ENCODE measurements at places on chromosomes 4 and X.

GRCh38 chrX:13775837-13776236 lies 41.1 kb downstream of the GPM6B start:
- no peak for DNase-seq

DNA sequence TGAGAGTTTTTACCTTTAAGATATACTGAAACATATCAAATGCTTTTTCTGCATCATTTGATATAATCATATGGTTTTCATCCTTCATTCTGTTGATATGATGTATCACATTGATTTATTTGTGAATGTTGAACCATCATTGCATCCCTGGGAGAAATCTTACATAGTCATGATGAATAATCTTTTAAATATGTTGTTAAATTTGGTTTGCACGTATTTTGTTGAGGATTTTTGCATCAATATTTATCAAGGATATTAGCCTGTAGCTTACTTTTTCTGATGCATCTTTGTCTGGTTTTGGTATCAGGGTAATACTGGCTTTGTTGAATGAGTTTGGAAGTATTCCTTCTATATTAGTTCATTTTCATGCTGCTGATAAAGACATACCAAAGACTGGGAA lies 541.4 kb downstream of the TLL1 start:
- DNase-seq: no peak

DNA sequence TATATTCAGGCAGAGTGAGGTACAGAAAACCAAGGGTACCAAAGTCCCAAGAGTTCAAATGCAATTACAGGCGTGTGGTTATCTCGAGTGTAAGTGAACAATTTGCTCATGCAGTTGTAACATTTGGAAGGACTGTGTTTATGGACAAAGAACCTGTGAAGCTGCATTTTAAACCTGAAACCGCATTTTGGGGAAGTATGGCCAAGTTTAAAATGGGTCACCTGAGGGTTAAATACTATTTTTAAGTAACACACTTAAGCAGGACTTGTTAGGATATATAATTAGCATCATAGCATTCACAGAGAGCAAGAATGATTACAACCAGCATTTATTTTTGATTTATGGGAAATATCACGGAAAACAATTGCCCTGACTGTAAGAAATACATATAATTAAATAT lies 79.1 kb upstream of the LCORL start:
- DNase-seq: no peak

- DNase-seq: no peak
Observed at GRCh38 chr4:107774681-107775080, 50.1 kb upstream of the SGMS2 start.

- peak; percentile 9 for DNase-seq
Observed at GRCh38 chrX:73214426-73215094, at the start of gene NAP1L2. TSS of gene NAP1L2 (minus strand) at chrX:73214851. CDS start at chrX:73214492, 359 bp downstream.

GRCh38 chrX:10756441-10756840 lies 136.1 kb upstream of the MID1 start:
- no peak for DNase-seq

DNA sequence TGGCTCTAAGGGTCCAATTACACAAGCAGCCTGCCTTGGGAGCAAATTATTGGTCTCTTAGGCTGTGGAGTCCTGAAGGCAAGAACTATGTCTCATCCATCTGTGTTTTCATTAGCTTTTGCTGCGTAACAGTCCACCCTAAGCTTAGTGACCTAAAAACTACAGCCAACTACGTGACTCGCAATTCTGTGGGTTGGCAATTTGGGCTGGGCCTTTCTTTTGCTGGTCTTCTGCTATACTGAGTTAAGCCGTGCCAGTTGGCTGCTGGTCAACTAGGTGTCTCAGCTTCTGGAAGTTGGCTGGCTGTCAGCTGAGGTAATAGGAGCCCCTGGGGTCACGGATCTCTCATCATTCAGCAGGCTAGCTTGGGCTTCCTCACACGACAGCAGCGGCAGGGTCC lies 205.6 kb upstream of the S100G start:
- DNase-seq: no peak

GRCh38 chr4:93157986-93158385 lies 670.6 kb upstream of the ATOH1 start:
- DNase-seq: no peak

DNA sequence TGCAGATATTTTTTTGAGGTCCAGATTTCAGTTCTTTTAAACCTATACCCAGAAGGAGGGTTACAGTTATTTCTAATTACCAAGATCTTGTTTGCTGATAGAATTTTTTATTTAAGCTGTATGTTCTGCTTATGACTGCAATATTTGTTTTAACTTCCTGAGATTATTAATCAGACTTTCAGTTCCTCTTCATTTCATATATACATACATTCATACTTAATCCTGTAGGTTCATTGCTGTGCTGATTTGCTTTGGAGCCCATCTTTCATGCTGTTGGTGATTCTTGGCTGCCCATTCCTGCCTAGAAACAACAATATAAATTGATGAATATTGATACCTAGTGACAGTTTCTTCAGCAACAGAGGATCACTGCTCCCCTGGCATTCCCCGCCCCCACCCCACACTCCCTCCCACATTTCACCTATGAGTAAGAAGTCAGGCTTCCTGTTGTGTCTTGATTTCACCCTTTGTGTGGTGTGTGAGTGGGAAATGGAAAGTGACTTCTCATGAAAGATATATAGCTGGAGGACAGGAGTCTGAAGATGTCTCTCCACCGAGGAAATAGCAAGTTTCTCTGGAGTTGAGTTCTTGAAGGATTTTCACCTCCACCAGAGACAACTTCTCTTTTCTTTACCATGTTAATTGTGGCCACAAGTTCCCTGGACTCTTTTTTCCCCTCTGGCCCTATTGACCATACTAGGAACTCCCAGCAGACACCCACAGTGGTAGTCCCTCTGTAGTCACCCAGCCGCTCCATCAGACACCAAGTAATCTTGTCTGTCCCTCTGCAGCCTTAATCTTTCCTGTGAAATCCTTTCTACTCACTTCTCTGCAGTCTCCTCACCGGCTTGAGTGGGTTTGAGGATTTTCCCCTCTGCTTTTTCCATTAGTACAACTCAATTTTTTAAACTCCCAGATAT lies 118.4 kb downstream of the ASB9 start:
- no peak for DNase-seq

DNA sequence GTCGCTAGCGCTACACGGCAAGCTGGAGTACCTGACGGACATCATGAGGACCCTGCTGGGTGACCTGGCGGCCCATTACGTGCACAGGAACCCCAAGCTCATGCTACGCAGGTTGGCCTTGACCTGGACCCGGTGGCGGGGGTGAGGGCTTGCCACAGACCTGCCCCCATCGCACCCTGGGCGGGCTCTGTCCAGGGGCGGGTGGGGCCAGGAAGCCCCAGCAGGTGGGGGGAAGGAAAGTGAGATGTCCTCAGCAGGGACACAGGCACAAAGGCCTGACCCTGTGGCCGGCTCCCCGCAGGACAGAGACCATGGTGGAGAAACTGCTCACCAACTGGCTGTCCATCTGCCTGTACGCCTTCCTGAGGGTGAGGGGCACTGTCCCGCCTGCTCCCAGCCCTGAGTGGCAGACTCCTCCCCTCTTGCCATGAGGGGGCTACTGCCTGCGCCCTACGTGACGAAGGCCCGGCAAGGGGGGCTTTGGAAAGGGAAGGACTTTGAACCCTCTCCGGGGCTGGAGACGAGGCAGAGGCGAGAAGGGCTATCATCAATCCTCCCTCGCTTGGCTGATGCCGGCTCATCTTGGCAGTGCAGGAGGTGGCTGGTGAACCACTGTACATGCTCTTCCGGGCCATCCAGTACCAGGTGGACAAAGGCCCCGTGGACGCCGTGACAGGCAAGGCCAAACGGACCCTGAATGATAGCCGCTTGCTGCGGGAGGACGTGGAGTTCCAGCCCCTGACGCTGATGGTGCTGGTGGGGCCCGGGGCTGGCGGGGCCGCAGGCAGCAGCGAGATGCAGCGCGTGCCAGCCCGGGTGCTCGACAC lies 5.3 kb upstream of the SRPK3 start:
- no peak for DNase-seq

DNA sequence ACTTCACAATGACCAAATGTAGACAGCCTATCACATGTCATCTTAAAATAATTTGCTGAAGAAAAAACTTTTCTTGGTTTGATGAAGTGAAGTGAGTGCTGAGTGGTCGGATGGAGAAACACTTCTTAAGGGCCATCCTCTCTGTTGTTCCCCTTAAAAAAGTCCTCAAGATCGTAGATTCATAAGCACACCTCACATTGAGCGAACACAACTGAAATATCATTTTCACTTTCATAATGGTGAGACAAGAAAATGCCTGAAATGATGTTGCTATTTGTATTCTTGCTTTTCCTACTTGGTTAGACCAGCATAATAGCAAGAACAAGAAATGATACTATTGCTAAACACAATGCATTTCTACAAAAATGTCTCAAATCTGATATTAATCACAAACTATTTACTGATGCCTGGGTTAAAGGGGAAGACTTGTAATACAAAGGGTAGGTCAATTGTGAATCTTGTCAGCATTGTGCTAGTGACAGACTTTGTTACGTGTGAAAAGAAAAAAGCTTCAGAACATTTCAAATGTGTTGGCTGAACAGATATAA lies 305.6 kb upstream of the NR3C2 start:
- no peak for DNase-seq

GRCh38 chrX:39910651-39911050 lies 187.1 kb downstream of the BCOR start:
- peak; percentile 40 for DNase-seq

DNA sequence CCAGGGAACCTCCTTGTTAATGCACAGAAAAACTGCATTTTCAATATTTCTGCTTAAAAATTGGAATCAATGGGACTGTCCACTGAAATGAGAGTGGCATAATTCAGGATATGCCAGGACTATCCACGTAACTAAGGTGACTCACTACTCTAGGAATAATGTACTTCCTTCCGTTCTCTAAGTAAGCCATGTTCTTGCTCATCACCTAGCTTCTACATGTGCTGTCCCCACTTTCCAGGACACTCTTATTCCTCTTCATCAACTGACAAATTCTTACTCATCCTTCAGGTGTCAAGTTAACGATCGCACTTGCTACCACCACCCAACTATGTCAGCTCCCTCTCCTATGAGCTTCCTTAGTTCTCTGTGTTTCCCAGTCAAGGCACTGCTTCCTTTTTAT lies 342.8 kb upstream of the F9 start:
- no peak for DNase-seq

GRCh38 chr4:7206911-7207567 lies 14.7 kb downstream of the SORCS2 start:
- peak; percentile 66 for DNase-seq

DNA sequence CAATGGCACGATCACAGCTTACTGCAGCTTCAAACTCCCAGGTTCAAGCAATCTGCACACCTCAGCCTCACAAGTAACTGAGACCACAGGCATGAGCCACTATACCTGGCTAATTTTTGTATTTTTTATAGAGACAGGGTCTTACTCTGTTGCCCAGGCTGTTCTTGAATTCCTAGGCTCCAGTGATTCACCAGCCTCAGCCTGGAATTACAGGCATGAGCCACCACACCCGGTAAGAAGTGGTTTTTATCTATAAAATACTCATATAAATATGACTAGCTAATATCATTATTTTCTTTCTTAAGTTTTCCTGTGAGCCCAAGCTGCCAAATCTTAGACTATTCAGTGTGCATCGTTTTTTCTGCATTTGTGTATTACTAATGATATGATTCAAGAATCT lies 4.4 kb downstream of the SCFD2 start:
- DNase-seq: no peak

DNA sequence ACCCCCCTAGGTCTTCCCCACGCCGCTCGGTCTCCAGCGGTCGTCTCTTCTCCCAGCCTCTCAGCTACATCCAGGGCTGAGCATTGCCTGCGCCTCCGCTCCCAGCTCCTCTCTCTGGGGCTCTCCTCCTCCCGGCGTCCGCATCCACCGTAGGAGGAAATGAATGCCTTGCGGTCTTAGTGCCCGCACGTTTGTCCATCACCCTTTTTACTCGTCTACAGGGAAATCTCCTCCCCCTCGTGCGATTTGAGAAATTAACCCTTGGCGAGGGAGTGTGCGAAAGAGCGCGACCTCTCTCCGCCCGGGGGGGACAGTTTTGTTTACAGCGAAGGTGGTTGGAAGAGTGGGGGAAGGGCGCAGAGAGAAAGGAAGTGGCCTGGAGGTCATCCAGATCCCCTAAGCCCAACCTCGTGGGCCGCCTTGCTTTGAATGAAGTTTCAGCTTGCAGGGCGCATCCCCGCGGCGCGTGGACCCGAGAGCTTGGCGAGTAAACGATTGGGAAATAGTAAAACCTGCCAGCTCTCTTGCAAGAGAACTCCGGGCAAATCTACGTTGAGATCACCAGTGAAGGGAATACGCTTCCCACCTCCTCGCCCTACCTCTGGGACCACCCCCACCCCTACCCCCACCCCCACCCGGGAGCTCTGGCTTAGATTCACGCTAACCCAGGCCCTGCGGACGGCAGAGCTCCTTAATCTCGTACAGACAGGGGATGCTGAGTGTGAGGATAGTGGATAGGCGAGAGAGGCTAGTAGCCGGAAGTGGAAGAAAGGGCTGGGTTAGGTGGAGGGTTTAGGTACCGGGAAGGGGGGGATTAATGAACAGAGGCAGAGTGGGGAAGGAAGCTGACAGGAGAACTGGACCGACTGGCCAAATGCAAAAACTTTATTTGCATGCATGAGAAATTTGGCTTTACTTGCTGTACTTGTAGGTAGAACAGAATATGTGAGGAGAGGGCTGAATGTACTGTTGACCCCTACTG lies at the start of gene ELOVL6:
Gene ELOVL6, minus strand, starts transcription at position 181 of the 982 bp plus-strand sequence. CDS start 280 bp downstream, outside the sequence.
- peak; percentile 76 for DNase-seq

- no peak for DNase-seq
Observed at GRCh38 chr4:99131378-99131777, 12.7 kb downstream of the ADH4 start.

DNA sequence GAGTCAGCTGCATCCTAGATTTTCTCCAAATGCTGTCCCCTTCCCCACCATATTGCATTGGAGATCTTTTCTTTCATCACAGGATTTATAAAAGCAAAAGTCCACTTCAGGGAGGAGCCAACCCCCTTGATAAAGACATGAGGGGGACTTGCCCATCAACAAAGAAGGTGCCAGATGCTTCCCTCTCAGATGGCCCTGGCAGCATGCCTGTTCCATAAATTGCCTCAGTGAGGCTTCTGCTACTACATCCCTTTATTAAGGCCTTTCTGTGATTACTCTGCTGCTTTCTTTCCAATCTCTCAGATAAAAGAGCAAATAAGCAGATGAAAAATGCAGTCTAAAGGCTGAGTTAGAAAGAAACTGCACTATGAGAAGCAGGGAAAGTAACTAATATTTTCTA lies 511.6 kb downstream of the PACRGL start:
- DNase-seq: no peak

- no peak for DNase-seq
Observed at GRCh38 chr4:1604181-1604705, 79.9 kb downstream of the FAM53A start.

- DNase-seq: no peak
Observed at GRCh38 chrX:38382663-38383062, 30.3 kb downstream of the OTC start.

DNA sequence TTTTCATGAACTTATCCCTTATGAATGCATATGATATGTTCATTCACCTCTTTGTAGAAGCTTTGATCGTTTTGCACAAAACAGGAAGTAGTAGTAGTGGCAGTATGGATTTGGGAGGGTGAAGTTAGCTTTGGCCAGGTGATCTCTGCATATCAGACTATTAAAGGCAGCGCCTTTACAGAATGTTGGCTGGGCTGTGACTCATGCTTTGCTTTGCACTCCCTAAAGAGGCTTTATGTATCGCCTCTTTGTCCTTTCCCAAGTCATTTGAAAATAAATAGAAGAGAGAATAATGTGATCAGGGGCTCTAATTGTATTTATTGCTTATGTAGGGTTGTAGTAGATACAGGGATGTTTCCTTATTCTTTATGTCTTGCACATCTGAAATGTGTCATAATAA lies 50.4 kb downstream of the SHROOM3 start:
- no peak for DNase-seq
